ENCODE measurements at places on chromosomes 2 and 18.

DNA sequence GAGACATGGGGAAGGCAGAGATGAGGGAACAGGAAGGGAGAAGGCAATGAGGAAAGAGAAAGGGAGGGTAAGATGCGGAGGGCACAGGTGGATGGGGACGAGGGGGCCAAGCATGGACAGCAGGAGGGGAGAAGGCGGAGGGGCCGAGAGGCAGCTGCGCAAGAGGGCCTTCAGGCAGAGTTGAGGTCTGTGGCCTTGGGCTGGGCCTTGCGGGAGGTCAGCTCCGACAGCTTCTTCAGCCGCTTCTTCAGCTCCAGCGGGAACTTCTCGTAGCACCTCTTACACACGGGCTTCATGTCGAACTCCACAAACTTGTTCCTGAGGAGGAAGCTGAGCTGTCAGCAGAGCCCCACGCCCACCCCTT, 6.9 kb upstream of the GPR17 start:
- no peak for DNase-seq

DNA sequence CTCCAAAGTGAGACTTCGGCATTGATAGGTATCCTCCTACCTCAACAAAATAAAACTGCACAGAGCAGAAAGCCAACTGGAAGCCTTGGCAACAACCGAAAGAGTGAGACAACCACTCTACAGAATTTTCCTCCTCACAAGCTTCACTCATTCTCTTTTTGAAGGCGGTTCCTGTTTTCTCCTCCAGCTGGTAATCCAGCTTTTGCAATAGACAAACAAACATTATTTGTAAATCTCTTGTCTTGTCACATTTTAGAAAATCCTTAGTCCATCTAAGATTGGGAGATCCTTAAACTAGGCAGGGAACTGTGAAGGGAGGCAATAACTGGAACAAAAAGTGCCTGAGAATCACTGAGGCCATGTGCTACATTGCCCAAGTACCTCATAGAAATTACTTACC, 332.4 kb downstream of the BCL11A start:
- no peak for DNase-seq

DNA sequence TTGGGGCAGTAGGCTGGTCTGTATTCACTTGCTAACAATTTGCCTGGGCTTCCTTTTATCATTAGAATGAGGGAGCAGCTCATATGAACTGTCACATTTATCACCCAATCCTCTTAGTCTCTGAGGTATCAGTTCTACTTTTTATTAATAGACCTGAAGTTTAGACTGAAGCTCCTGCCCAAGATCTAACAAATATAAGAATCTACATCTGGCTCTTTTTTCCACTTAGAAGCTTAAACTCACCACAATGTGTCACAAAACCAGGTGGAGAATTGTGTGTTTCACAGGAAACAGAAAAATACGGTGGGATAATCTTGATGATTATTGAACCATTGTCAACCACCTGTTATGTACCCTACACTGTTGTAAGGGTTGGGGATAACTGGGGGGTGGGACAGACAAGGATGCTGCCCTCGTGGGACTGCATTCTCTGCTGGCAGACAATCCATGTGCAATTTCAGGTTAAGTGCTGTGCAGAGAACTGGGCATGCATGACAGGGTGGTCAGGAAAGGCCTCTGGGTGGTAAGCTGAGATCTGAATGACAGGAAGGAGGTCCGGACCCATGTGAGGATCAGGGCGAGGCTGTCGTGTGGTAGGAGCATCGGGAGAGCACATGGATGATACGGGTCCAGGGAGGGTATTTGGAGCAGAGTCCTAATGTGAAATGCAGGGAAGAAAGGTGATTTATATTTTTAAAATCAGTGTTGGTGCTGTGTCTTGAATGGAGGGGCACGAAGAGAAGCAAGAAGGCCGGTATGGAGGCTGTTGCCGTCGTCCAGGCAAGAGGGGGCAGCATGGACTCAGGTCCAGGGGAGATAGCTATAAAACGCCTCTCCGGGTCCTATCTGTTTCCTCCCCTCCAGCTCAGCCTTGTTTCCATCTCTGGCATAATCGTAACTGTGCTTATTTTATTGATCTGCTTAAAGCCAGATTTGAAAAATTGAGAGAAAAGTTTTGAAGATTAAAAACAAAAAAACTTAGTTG, 17.6 kb downstream of the MYL12B start:
- no peak for DNase-seq

- no peak for DNase-seq
Observed at GRCh38 chr2:210004881-210005280, 2.4 kb downstream of the RPE start.

DNA sequence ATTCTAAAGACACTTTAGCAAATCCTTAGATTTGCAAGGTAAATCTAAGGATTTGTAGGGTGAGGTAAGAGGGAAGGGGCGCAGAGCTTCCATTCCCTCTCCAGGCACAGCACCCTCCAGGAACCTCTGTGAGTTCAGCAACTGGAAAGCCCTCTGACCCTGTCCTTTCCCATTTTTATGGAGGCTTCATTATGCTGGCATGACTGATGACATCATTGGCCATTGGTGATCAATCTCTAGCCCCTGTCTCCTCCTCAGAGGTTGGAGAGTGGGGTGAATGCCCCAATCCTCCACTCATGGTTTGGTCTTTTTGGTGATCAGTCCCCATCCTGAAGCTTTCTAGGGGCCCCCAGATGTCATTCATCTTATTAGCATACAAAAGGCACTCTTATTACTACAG, 187.8 kb downstream of the TSN start:
- no peak for DNase-seq

GRCh38 chr2:169091761-169092519, 22.6 kb downstream of the DHRS9 start:
- no peak for DNase-seq

Measured in SW480 (cell line).